GM18507 (cell line): ENCODE measurements at places on chromosomes 2 and 18.

DNA sequence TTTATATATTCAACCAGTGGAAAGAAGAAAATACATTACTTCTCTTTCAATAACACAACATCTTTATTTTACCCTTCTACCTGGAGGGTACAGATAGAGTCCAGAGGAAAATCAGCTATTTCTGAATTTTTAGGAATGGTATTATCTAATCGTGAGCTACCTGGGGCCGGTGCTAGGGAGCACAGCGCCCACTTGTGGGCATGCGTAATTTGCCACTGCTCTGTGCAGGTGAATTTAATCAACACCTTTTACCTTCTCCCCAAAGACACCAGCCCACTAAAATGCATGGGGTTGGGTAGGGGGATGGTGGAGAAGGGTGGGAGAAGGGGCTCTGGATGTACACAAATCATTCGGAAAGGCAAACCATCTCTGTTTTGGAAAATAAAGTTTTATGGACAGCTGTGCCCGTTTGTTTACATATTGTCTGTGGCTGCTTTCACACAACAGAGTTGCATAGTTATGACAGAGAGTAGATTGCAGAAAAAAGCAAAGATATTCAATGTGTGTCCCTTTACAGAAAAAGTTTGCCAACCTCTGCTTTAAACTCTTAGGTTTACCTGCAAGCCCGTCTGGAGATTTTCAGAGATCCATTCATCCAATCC is 51.5 kb upstream of the DCC start:
- no peak for DNase-seq

GRCh38 chr2:186484062-186484735 is 1.9 kb upstream of the ZC3H15 start:
- no peak for DNase-seq

- DNase-seq = no peak
These were observed 52.6 kb downstream of the NCK2 start for GRCh38 chr2:105797298-105797819.

GRCh38 chr2:105803773-105804172 is 59.1 kb downstream of the NCK2 start:
- no peak for DNase-seq

DNA sequence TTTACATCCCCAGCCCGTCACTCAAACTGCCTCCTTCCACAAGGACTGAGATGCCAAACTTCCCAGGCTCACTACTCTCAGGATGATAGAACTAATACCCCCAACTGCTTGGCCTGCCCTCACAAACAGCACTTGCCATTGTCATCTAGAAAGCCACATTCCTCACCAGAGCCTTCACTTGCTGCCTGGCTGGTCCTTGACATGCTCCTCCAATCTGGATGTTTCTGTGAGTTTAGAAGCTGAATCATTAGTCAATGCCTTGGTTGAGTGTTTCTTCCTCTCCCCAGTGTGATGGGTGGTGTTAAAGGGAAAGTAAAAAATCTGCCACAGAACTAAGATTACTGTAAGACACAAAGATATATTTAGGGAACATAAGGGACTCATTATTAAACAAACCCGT is 52.5 kb downstream of the MARCHF4 start:
- no peak for DNase-seq

DNA sequence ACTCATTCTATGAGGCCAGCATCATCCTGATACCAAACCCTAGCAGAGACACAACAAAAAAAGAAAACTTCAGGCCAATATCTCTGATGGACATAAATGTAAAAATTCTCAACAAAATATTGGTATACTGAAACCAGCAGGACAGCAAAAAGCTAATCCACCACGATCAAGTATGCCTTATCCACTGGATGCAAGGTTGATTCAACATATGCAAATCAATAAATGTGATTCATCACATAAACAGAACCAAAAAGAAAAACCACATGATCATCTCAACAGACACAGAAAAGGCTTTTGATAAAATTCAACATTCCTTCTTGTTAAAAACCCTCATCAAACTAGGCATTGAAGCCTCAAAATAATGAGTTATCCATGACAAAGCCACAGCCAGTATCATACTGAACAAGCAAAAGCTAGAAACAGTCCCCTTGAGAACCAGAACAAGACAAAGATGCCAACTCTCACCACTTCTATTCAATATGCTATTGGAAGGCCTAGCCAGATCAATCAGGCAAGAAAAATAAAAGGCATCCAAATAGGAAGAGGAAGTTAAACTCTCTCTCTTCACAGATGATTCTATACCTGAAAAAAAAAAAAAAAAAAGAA is 45.3 kb downstream of the RTTN start:
- DNase-seq = no peak

DNA sequence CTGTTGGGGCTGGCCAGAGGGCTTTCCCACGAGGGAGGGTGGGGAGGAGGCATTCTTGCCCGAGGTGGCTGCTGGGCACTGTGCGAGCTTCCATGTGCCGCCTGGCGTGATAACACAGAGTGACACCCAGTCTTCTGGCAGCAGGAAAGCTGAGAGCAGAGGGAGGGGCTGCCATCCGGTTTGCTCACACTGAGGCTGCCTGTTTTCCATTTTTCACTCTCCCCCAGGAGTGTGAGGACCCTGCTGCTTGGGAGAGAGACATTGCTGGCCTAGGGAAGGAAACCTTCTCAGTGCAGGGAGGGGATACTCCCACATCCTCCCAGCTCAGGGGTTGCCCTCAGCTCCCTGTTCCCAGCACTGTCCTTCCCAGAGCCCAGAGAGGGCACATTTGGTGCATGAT is 73.1 kb downstream of the INHBB start:
- DNase-seq = no peak

GRCh38 chr2:18473241-18474181 is 86.9 kb downstream of the RDH14 start:
- DNase-seq = no peak
